ENCODE measurements at places on chromosomes 3 and 15.

GRCh38 chr3:114122027-114122709 lies 56.7 kb downstream of the DRD3 start:
- DNase-seq, result no peak

DNA sequence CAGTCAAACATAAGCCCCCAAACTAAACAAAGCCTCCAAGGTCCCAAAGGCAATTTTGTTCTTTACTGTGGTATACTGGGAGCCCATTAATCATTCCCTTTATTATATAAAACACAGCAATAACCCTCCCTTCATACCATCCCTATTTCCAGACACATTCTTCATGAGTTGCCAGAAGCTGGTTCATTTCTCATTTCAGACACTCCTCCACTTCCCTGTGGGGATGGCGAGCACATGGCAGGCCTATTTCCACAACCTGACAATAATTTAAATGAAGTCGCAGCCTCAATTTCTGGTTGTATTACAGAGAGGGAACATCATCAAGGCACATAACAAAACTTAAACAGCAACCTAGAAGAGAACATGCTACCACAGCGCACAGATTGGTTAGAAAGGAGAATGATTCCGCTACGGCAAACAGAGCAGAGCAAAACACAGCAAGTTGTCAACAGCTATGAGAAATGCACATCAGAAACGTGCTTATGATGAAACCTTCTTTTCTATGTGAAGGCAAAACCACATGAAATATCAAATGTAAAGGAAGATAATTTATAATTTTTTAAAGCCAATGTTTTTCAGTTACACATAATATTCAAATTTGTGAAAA lies 63.3 kb upstream of the ARHGEF3 start:
- DNase-seq, result no peak

DNA sequence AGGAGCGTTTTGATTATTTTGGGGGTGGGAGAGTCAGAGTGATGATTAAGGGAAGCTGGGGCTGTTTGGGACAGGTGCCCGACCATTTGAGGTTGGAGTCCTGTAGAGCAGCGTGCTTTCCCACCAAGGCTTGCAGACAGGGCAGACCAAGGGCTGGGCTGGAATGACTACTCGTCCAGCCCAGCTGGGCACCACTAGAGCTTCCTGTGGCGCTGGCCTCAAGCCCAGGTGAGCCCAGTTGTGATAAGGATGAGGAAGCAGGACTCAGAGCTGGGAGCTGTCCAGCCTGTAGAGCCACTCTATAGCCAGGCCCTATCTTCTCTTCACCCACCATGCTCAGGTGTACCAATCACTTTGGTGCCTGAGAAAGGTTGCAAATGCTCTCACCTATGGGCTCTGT lies 75.8 kb upstream of the ACAN start:
- no peak for DNase-seq

DNA sequence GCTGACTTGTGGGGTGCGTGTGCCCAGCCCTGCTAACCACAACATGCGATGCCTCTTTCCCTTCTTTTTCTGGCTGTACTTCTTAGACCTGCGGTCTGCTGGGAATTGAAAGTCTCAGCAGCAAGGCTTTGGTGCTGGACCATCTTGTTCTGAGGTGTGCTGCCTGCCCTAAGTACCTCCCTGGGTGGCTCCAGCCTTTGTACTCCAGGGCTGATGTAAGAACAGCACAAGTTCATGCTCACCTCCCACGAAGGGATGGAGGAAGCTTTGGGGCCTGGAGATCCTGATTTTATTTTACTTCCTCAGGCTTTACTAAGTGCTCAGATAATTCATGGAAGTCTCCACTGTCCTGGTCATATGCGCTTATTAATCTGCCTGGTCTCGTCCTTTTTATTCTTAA lies 28.9 kb downstream of the FAM43A start:
- no peak for DNase-seq

GRCh38 chr15:90463381-90463780 lies 66.3 kb upstream of the CRTC3 start:
- no peak for DNase-seq

DNA sequence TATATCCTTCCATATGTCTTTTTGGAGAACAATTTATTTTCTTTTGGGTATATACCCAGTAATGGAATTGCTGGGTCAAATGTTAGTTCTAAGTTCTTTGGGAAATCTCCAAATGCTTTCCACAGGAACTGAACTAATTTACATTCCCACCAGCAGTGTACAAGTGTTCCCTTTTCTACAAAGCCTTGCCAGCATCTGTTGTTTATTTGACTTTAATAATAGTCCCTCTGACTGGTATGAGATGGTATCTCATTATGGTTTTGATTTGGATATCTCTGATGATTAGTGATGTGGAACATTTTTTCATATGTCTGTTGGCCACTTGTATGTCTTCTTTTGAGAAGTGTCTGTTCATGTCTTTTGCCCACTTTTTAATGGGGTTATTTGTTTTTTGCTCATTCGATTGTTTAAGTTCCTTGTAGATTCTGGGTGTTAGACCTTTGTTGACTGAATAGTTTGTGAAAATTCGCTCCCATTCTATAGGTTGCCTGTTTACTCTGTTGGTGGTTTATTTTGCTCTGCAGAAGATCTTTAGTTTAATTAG lies 48.4 kb downstream of the TMEM45A start:
- no peak for DNase-seq

DNA sequence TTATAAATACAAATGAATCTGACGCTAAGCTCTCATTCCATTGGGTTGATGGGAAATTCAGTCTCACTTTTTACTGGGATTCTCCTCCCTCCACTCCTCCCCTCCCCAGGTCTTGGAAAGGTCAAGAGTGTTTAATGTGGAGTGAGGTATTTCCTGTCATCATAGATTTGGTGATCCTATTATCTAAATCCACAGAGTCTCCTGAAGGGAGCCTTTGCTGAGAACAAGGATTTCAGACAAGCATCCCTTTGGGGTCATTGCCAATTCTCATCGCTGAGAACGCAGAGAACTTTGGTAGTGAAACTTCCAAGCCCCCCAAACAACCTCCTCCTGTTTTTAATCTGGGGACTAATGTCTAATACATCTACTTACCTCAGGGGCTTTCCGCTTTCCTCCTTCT lies 297.9 kb downstream of the OTOL1 start:
- no peak for DNase-seq

GRCh38 chr3:64290864-64291263 lies 65.6 kb upstream of the PRICKLE2 start:
- DNase-seq, result no peak

GRCh38 chr15:101570241-101570640 lies 80.7 kb upstream of the PCSK6 start:
- DNase-seq, result no peak

- no peak for DNase-seq
These were observed 136.7 kb upstream of the VEPH1 start for GRCh38 chr3:157639756-157640426.

GRCh38 chr3:50430191-50430590 lies 70.9 kb upstream of the TMEM115 start:
- DNase-seq, result no peak

DNA sequence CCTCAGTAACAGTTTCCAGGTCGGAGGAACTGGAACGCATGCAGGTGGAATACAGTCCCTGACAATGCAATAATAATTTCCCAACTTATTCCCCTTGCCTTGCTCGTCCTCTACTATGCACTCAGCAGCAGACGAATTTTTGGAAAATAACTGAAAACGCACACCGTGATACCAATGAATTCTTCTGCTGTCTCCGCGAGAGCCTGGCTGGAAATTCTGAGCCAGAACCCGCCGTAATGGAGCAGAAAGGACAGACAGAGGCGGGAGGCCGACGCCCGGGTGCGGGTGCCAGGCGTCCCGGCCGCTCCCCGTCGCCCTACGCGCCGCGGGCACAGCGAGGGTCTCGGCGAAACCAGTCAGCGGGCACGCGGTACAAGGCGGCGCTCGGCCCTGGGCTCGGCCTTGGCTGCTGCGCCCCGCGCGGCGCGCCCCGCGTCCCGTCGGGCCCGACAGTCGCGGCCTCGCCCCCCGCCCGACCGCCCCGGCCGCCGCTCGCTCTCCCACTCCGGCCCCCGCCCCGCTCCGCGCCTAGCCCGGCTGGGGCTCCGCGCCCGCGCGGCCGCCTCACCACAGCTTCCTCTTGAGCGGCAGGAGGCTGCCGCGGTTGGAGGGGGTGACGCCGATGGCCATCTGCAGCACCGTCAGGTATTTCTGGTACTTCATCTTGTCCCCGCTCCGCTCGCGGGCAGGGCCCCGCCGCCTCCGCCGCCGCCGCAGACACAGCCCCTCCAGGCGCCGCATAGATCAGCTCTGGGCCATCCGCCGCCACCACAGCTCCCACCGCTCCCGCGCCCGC lies 114.5 kb upstream of the GOLGA8J start:
- no peak for DNase-seq

DNA sequence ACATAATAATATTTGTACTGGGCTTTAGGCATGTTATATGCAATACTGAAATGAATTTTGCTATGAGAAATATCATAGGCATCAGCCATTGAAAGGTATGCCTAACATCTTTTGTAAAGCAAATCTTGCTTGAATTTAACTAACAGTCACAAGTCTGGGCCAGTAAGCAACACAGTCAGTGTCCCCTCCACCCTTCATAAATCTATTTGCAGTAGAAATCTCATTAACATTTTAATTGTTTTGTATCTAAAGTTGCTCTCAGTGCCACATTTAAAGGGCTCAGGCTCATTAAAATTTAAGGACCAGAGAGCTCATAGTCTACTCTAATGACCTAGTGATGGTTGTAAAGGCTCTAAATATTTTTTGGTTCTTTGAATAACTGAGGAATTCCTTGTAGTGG lies 167.2 kb upstream of the GOLIM4 start:
- no peak for DNase-seq

DNA sequence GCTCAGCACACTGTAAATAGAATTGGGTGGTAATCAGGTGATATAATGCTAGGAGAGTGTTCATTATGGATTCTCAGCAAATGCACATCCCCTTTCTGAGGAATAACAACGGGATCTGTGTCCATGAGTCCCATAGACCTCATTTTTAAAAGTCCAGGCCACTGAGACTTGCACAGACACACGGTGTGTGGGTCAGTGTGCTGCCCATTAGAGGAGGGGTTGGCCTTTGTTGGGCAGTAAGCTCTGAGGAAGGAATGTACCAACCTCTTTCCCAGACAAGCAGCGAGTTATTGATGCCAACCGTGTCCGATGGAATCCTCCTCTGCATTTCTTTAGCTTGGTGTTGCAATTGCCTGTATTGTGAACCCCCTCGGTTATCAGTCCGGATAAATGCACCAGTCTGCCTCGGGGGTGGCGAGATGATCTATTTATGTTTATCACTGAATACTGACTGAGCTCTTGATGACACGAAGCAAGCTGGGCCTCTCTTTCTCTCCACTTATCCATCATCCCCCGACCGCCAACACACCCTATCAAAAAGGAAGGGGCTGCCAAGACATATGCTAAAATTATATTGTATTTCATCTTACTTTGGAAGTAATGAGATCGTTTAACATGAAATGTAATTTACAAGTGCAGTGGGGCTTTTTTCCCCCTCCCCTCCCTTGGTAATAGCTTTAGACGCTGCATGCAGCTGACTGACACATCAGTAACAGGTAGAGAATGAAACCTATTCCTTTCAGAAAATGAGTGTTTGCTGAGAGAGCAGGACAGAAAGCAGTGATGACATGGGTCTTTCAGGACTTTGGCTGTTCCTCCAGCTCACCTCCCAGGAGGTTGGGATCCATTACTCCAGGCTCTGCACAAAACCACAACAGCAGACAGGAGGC lies 126.6 kb upstream of the ST8SIA2 start:
- no peak for DNase-seq

- no peak for DNase-seq
These were observed 213.6 kb downstream of the SSR3 start for GRCh38 chr3:156341332-156341731.

GRCh38 chr3:99957151-99957796 lies 139.6 kb downstream of the CMSS1 start:
- no peak for DNase-seq

DNA sequence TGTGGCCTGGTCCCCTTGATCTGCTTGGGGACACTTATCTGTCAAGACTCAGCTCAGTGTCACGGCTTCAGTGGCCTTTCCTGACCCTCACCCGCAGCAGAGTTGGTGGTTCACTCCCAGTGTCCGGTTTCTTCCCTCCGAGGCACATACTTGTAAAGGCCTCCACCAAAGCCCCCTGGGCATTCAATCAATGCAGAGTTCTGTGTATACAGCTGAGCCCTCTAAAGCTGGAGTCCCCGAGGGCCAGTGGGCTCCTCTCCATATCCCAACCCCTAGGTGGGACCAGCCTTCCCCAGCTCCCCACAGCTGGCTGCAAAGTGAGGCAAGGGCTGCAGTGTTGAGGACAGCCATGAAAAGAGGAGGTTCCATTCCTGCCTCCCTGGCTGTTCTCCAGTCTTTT lies 70.9 kb upstream of the RGMA start:
- DNase-seq, result no peak

DNA sequence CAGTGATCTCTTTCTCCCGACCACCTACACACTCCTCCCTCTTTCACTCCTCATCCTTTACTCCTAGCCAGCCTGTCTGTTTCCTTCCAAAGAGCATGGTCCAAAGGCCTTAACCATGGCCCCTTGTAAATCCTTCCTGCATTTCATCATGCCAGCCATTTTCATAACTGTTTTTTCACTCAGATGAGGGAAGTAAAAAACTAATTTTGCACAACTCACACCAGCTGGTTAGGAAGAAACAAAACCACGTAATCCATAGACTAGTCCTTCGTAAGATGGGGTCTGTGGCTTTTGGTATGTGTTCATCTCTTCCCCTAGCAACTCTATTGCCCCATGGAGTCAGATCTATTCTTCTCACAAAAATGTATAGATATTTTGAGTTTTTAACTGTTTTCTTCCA lies 187.8 kb downstream of the SHOX2 start:
- DNase-seq, result no peak

- DNase-seq, result no peak
These were observed 57.5 kb upstream of the NANOGP8 start for GRCh38 chr15:35142578-35142977.

- DNase-seq, result no peak
These were observed 42.7 kb upstream of the PRICKLE2 start for GRCh38 chr3:64267721-64268604.

DNA sequence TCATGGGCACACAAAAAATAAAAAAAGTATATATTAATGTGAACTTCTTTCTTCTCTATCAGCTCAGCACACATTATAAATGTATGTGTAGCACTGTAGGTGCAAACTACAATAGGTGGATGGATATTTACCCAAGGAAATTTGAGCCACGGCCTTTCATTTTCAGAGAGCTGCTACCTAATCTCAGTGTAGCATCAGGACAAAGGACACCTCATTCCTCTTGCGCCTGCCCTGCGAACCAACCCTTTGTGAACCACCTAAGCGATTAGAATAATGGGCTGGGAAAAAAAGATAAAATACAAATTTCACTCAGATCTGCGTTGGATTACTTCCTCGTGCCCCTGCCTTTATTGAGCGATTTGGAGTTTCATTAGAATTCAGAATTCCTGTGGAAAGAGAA lies 263.2 kb downstream of the NR2F2 start:
- no peak for DNase-seq

GRCh38 chr15:73361337-73361736 lies 7.4 kb downstream of the HCN4 start:
- DNase-seq, result no peak

- DNase-seq, result no peak
These were observed 45.7 kb downstream of the ADAMTS17 start for GRCh38 chr15:100295939-100296565.

Data from GM12891 (cell line).